ENCODE measurements at places on chromosomes 13 and 19. TPM values are rescaled to one million over a fixed set of nuclear protein-coding genes. Genes with fewer than 3 reads are reported as not detected.

Gene SHISA7
- total RNA-seq = not detected

Gene CLEC17A
- 0.09 TPM for total RNA-seq

Gene CLEC11A
- total RNA-seq = 21.8 TPM

Gene SRRM5
- not detected for total RNA-seq

Gene PALM3
- not detected for total RNA-seq
